ENCODE measurements at places on chromosomes 1 and 21.

DNA sequence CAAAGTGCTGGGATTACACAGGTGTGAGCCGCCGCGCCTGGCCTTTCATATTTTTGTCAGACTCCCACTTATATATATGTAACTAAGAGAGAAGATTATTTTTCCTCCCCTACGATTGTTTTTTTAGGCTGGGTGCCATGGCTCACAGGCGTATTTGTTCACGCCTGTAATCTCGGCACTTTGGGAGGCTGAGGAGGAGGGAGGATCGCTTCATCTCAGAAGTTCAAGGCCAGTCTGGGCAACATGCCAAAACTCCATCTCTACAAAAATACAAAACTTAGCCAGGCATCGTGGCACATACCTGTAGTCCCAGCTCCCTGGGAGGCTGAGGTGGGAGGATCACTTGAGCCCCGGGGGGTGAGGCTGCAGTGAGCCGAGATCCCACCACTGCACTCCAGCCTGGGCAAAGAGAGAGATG is 23.9 kb upstream of the ITLN2 start:
- no peak for DNase-seq

DNA sequence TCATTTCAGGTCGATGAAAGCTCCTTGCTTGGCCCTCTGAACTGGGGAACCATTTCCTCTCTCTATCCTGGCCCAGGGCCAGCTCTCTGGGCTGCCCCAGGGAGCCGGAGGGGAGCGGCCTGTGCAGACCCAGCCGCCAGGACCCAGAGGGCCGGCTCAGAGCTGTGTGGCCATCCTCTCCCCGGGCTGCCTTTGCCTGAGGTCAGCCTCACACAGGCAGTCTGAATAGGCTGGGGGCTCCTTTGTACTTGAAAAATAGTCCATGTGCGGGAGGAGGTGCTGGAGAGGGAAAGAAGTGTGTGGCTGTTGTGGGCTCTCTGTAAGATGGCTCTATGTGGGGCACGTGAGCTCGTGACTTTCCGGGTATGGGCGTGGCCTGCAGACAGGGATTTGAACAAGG is 275.1 kb upstream of the VAMP3 start:
- DNase-seq: no peak

DNA sequence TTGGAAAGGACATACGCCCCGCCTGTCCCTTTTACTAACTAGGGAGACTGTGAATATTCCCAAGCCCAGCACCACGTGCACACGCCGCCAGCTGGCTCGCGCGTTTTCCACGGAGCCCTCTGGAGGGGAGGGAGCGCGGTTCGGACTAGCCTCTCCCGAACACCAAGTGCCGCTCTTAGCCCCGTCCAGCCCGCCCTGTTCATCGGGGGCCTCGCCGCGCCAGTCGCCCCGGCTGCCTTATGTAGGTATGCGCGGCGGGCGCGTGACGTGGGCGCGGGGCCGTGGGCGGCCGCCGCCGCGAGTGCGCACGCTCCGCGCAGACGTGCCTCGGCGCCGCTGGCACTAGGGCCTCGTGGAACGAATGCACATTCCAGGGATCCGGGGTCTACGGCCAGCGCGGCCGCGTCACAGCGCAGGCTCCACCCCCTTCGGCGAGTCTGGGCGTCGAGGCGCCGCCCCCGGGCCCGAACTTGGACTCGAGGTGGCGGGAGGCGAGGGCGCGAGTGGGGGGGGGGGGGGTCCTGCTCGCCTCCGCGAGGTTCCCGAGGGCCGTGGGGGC is 767 bp upstream of the IRF2BP2 start:
- peak; percentile 91 for DNase-seq

DNA sequence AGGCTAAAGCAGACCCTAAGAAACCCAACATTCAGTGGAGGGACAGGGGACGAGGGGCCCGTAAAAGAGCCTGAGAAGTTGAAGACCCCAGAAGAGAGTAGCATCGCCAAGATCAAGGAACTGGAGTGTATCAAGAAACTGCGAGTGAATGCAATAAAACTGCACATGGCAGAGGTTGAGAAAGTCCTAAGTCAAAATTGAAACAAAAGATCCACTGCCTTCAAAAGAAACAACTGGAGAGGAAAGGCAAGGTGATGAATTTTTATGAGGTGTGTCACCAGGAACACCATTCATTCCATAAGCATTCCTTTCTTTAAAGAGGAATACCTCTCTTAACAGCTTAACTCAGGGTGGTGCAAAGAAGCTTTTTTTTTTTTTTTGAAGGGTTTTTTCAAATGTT is 38.3 kb upstream of the ADORA3 start:
- no peak for DNase-seq

GRCh38 chr1:223486366-223486765 is 93.2 kb downstream of the CCDC185 start:
- DNase-seq: no peak

DNA sequence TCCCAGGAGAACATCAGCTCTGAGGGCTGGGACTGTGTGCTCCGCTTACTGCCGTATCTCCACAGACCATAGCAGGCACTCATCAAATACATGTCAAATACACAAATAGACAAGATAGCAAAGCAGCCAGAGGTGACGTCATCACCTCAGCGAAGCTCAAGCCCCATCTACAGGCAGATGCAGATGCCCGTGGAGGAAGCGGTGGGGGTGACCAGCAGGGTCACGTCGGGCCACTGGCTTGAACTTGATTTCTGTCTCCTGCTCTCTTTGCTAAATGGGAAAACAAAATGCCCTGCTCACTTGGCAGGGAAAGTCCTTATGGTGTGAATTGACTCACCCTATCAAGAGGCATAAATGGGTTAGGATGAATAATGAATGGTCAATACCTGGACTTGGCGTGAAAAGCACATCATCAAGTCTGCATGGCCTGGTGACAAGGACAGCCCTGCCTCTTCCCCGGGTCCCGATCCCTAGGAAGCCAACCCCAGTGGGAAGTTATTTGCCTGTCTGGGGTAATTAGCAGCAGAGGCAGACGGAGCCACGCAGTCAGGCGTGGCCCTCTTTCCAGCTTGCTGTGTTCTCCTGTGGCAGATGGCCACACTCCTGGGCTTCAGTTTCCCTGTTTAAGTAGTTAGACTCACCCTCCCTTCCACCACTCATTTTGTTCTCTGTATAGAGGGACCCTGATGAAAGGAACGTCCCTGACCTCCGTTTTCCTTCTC is 536.0 kb downstream of the NPHP4 start:
- no peak for DNase-seq

Measured in NCI-H446 treated with DMSO at 0.1 percent for 48 hours (cell line).